ENCODE measurements at places on chromosomes 11 and 22.

DNA sequence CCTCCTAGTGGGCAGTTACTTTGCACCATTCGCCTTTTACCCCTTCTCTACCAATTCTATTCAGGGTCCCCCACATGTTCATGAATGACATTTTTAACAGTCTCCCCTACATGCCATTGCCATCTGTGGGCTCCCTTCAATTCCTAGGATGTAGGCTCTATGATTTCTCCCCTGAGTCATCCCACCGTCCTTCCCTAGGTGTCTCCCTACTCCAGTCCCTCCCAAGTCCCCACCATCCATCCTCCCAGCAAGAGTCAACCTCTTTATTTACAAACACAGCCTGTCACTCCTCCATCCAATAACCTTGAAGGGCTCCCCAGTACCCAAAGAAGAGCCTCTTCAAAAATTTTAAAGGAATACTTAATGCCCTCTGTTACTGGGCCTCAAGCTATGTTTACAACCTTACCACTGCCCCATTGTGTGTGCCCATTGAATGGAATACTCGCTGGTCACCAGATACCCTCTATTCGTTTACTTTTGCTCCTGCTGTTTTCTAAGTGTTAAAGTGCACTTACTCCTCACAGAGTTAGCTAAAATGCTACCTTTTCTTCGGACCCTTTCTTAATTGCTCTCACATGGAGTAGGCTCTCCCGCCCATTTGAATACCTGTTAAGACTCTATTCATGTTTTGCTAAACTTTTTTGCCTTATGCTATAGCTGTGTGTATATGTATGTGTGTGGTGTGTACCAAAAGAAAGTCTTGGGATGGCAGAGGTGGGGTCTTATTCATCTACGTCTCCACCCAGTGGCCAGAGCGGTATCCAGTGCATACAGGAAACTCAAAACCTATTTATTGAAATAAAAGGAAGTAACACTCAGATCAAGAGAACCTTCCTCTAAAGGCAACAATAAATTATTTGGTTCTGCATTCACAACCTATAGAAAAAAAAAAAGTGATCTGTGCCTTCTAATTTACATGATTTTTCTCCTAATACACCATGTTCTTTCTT, 235.8 kb upstream of the CCDC90B start:
- peak; percentile 87 for DNase-seq

GRCh38 chr11:48055292-48056132, 75.2 kb downstream of the PTPRJ start:
- DNase-seq: no peak

- no peak for DNase-seq
Observed at GRCh38 chr22:29166180-29166579, 39.5 kb upstream of the EMID1 start.

- DNase-seq: no peak
Observed at GRCh38 chr11:73322382-73323306, 14.6 kb downstream of the ARHGEF17 start.

DNA sequence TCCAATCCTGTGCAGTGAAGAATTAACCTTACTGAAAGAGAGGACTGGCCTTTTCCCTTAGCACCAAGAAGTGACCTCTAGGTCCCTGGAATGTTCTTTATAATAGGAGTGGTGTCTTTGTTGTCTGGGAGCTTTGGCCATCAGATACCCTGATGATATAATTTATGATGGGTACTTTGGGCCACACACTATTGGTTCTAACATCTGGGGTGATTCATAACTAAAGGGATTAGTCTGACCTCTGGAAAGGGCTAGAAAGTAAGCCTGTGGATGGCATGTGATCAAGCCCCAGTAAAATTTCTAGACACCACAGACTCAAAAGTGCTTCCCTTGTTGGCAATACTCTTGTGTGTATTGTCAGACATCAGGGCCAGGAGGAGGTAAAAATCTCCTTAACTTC, 891.2 kb downstream of the KCNA4 start:
- DNase-seq: no peak

- no peak for DNase-seq
Observed at GRCh38 chr11:132253469-132254264, 883.3 kb downstream of the NTM start.

- no peak for DNase-seq
Observed at GRCh38 chr11:95231881-95232605, 1.0 kb upstream of the SESN3 start.

Measured in NCI-H187 treated with DMSO at 0.1 percent for 48 hours (cell line).